ENCODE measurements at places on chromosomes 5 and 9.

DNA sequence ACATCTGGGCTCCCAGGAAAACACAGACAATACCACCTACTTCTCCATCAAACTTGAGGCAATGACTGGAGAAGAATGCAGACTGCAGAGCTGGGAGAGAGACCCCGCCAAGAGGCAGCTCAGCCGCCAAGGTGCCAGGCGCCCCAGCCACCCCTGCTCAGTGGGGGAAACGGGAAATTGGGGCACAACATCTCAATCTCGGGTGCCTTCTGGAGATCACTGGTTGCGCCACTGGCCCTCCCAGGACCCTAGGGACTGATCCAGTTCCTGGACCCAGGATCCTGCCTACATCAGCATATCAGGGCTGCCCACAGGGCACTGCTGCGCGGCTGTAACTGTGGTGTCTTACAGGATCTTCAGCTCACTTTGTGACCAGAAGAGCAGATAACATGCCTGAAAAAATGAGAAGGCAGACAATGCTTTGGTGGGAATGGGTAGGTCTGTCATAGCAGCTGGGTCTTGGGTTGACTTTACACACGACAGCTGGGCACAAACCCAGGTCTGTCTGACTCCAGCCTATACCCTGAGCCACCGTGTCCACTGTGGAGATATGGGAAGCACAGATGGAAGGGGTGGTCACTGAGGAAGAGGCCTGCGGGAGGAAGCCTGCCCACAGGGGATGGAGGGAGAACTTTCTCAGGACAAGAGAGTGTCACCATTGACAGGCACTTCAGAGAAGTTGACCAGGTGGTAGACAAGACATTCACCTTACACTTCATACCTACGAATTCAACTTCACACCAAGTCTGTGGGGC is 135.2 kb upstream of the RAPGEF1 start:
- no peak for DNase-seq

GRCh38 chr9:89732939-89733324 is 128.1 kb downstream of the GADD45G start:
- DNase-seq = no peak

DNA sequence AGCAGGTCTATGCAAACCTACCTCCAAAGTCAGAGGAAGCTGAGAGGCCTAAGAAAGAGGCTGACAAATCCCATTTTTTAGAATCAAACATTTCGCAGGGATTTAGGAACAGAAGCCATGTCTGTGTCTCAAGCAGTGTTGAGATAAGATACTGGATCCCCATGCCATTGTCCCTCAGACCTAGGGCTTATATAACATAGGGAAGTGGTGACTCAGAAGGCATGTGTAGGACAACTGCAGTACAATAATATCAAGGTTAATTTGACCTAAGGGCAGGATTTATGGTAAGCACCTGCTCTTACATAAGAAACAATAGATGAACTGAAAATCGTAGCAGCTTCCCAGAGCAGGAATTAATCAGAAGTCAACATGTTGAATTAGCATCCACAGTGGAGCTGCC is 459.4 kb downstream of the ANXA1 start:
- no peak for DNase-seq

- DNase-seq = peak; percentile 4
These were observed 48.7 kb upstream of the C5orf58 start for GRCh38 chr5:170183816-170184687.

- no peak for DNase-seq
These were observed 148.1 kb downstream of the PARP8 start for GRCh38 chr5:50814556-50814955.

GRCh38 chr5:145225529-145225928 is 609.6 kb downstream of the PRELID2 start:
- DNase-seq = no peak

- DNase-seq = no peak
These were observed 707 bp downstream of the GTF3C5 start for GRCh38 chr9:133031496-133031911.

DNA sequence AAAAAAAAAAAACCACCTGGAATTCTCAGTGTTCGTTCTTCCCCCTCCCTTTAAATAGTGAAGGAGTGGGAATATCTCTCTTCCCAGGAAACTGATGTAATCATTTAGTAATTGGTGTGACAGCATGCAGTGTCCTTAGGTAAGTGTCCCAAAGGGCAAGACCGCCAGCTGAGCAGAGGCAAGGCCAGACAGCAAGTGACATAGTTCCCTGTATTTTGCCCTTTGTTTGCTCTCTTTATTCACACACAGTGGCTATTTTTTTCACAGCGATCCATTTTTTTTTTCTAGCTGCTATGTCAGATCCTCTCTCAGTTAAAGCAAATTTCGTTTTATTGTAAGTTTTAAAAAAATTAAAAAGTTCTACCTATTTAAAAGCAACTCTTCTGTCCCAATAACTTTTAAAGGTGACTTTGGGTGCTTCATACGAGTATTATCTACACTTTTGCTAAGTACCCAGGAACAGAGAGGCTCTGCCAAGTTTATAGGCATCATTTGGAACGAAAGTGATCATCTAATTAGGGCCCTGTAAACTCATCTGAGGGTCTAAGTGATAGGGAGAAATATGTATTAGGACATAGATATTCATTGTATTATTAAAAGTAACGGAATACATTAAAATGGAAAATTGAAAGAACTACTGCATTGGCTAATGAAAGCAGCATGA is 98.2 kb upstream of the ALDH1A1 start:
- DNase-seq = no peak

DNA sequence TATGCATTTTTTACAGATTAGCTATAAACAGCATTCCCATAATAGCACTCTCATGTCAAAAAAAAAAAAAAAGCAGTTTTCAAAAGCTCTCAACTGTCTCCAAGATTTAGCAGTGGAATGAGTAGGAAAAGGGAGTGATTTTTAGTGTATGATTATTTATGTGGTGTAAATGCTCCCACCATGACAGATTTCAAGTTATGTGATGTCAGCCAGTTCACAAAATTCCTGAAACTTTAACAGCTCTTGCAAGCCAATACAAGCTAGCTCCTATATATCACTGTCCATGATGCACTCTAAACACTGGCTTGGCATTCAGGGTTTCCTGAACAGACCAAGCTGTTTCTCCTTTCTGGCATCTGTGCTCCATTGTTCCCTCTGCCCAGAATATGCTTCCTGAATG is 7.9 kb upstream of the ANKDD1B start:
- no peak for DNase-seq

DNA sequence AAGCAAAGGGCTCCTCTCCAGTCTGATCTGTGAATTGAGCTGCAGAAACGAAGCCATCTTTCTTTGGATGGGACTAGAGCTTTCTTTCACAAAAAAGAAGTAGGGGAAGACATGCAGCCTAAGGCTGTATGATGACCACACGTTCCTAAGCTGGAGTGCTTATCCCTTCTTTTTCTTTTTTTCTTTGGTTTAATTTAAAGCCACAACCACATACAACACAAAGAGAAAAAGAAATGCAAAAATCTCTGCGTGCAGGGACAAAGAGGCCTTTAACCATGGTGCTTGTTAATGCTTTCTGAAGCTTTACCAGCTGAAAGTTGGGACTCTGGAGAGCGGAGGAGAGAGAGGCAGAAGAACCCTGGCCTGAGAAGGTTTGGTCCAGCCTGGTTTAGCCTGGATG is 82.1 kb downstream of the PIK3R1 start:
- no peak for DNase-seq

DNA sequence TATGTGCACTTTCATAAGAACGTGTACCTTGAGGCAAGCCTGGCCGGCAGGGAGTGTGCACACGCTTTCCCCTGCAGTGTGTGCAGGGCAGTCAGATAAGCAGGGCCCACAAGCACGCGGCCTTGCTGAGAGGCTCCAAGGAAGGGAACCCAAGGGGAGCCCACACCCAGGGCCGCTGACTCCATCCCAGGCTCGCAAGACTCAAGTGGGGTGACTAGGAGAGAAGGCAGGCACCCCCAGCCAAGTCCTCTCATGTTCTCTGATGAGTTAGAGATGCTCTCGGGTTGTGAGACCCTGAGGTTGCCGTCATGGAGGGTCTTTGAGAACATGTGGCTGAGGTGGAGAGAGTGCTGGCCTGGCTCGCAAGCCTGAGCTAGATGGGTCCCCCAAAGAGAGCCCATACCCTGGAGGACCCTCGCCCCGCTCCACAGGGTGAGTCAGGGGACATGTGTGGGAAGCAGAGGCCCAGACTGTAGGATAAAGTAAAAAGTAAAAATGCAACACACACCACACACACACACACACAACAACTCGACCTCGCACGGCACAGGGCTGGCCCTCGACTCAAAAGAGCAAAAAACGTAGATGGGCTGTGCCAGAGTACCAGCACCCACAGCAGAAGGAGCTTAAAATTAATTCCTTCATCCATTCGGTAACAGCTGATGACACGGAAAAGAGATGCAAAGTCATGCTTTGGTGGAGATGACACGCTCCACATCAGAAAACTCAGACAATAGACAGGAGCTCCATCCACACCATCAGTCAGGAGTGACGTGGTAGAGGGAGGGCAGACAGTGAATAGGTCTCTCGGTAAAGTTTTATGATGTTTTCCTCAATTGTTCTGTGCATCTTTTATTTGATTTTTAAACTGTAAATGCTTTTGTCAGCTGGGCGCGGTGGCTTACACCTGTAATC is 54.8 kb upstream of the NKD2 start:
- no peak for DNase-seq

- no peak for DNase-seq
These were observed 6.2 kb downstream of the FER start for GRCh38 chr5:108753877-108754276.

- DNase-seq = no peak
These were observed 4.1 kb upstream of the CXXC5 start for GRCh38 chr5:139644001-139644456.

DNA sequence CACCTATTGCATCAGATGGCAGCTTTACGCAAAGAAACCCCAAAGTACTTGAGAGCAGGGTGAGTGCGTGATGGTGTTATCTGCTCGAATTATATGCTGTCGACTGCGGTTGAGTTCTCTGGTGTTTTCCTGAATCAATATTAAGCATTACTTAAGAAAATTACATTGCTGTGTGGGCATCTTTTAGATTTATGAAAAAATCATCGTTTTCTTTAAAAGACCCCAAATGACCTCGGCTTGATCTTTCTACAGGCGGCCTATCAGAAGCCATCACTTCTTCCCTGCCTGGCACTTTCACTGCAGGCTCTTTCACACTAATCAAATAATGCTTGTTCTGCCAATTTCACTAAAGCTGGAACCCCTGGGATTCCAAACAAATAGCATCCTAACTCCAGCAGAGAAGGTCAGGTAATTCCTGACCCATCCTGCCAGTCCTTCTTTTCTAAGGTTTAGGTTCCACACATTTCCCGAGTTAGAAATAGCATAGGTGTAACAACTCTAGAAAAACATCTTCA is 1.7 kb downstream of the UBE2QL1 start:
- no peak for DNase-seq

GRCh38 chr9:114499528-114499927 is 5.7 kb downstream of the WHRN start:
- DNase-seq = no peak

GRCh38 chr9:95386843-95387242 is 69.3 kb upstream of the FANCC start:
- no peak for DNase-seq

DNA sequence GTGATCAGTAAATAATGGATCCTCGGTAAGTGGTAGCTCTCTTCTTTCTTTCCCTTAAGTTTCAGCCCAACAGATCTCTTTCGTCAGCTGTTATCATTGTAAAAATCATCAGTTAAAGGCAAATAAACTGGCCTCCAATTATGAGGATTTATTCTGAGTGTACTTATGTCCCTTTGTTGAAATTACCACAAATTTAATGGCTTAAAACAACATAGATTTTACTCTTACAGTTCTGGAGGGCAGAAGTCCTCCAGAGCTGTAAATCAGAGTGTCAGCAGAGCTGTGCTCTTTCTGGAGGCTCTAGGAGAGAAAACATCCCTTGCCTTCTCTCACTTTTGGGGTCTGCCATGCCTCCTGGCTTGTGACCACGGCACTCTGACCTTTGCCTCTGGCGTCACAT is 104.6 kb downstream of the INSYN2B start:
- no peak for DNase-seq

GRCh38 chr5:133311176-133311575 is 259.4 kb downstream of the HSPA4 start:
- no peak for DNase-seq

GRCh38 chr5:163106098-163106497 is 331.3 kb upstream of the CCNG1 start:
- no peak for DNase-seq

- DNase-seq = no peak
These were observed 23.2 kb downstream of the FBXW5 start for GRCh38 chr9:136921307-136921706.

GRCh38 chr5:71912021-71912420 is 192.9 kb downstream of the CARTPT start:
- no peak for DNase-seq

- no peak for DNase-seq
These were observed 41.6 kb upstream of the SHOC1 start for GRCh38 chr9:111836311-111836710.

DNA sequence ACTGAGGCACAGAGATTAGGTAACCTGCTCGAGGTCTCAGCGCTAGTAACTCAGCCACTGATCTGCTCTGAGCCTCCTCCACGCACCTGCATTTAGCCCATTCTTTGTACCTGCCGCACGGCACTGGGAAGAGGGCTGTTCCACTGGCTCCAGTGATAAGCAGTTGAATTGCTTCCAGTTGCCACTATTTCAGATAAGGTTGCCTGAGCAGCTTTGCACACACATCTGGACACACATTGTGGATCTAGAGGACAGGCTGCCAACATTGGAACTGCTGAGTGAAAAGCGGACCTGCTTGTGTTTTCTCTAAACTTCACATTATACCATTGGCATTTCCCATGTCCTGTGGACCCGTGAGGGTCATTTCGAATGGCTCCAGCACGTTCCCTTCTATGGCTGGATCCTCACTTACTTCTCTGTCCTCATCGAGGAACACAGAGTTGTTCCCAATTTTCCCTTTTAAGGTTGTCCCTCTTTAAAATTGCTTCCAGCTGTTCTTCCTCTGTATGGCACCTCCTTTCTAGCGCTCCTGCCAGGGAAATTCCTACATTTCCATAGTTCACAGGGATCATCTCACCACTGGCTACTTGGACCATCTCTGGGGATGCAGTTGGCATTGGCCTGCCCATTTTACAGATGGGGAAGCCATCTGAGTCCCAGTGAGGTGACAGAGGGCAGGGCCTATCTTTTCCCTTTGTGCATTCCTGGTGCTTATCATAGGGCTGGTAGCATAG is 45.9 kb upstream of the RPL26L1 start:
- DNase-seq = no peak

GRCh38 chr5:132283423-132284043 is 10.7 kb upstream of the SLC22A4 start:
- no peak for DNase-seq

DNA sequence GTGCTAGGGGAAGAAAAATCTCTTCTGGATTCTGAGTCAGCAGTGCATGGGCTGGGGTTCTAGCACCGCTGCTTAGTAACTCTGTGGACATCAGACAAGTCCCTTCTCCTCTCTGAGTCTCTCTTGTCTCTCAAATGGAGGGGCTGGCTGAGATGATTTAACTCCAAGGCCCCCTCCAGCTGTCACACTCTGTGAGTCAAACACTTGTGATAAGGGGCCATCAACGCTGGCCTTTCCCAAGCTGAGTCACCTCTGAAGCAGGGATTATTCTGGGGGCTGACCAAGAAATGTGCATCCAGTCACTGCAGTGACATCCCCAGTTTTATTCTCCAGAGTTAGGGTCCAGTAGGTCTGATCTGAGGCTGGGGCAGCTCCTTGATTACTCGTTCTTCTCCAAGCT is 110.4 kb upstream of the ZNF462 start:
- no peak for DNase-seq

Data from activated CD4-positive, alpha-beta T cell treated with anti-CD3 and anti-CD28 coated beads, Interleukin-2, amount 50 U/mL, for 4 hours (primary cell).